Epithelial cell of proximal tubule (primary cell): ENCODE measurements at places on chromosomes 6 and 20.
A peak's percentile ranks its signal among the peaks of the same experiment; 100 is the strongest.

DNA sequence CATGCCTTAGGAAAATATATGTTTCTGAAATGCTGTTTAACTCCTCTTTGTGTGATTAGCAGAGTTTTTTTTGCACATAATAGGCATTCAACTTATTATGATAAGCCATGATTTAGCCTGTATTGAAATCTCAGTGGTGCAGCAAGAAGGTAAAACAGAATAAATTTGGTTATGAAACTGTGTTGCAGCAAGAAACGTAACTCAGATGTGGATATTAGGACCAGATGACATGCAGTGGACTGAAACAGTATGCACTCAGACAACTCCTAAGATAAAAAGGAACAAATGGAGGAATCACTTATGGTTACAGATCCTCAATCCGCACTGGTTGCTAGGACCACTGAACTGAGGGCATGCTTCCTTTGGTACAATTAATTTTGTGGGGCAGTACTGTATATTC, 254.2 kb upstream of the HSF2 start:
- no peak for DNase-seq

- no peak for DNase-seq
Observed at GRCh38 chr6:56230976-56231566, 16.3 kb downstream of the COL21A1 start.

DNA sequence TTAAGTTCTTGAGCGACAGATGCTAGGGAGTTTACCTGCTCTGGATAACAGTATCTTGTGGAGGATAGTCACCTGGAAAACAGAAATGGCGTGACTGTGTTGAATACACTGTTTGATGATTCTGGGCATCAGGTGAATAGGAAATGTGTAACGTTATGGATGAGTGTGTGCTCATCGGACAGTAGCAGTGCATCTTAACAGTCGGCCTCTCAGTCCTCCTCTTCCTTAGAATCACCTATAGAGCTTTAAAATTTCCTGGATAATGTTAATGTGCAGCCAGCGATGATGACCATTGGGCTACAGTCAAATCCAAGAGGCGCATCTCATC, 217.7 kb downstream of the OR2B2 start:
- no peak for DNase-seq

- peak; percentile 39 for DNase-seq
Observed at GRCh38 chr20:36614781-36615557, 9.4 kb downstream of the RAB5IF start.

DNA sequence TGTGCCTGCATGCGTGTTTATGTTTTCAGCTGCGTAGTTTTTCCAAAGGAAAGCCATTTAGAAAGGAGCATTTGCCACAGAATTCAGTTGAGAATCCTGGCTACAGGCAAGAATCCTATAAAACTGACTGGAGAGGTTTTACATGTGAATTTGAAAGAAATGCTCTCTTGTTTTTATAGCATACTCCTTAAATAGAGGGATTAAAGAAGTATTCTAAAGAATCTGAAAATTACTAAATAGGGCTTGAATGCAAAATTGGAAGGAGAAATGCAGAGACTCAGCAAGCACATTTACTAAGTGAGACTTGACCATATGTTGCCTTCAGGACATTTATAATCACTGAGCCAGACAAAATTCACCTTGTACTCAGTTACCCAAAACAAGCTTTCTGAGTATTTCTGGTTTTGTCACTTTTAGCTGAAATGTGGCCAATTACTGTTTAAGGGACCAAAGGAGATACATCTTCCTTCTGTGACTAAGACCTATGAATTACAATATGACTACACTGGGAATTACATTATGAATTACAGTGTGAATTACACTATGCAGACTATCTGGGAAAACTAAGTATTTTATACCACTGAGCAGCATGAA, 107.4 kb upstream of the ASCC3 start:
- no peak for DNase-seq

GRCh38 chr20:32070690-32071213, 18.7 kb downstream of the HCK start:
- no peak for DNase-seq

DNA sequence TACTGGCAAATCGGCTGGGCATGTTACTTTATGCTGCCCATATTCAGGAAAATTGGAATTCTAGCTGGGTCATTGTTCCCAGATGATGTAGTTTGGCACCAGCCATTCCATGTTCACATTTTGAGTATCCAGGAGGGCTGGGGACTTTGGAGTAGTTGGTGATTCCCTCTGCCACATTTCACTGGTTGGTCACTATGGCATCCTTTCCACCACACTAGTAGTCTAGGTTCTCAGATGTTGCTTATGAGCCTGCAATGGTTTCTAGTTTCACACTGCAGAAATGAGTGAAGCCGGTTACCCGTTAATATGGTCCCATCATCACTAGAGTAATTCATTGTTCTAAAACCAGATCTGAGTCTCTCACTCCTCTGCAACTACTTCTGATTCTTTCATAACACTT, 4.6 kb downstream of the PTPN1 start:
- no peak for DNase-seq

- DNase-seq = no peak
Observed at GRCh38 chr6:150620244-150620643, 20.6 kb downstream of the PLEKHG1 start.

GRCh38 chr20:40087496-40087895, 601.5 kb downstream of the MAFB start:
- no peak for DNase-seq

GRCh38 chr20:34165018-34165619, 53.1 kb upstream of the EIF2S2 start:
- no peak for DNase-seq

DNA sequence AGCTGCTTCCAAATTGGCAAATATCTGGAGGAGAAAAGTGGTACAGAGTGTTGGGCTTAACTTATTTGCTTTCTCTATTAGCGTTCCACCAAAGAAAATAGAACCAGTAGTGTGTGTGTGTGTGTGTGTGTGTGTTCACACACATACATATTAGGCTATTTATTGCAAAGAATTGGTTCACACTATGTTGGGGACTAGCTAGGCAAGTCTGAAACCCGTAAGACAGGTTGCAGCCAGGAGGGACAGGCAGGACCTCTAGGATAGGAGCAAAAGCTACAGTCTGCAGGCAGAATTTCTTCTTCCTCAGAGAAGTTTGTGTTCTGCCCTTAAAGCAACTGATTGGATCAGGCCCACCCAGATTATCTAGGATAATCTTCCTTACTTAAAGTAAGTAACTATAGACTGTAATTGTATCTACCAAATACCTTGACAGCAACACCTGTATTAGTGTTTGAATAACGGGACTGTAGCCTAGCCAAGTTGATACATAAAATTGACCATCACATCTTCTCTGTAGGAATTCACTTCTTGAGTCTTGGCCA, 12.8 kb downstream of the KCTD20 start:
- no peak for DNase-seq

- no peak for DNase-seq
Observed at GRCh38 chr6:33640361-33640760, 19.2 kb downstream of the ITPR3 start.

DNA sequence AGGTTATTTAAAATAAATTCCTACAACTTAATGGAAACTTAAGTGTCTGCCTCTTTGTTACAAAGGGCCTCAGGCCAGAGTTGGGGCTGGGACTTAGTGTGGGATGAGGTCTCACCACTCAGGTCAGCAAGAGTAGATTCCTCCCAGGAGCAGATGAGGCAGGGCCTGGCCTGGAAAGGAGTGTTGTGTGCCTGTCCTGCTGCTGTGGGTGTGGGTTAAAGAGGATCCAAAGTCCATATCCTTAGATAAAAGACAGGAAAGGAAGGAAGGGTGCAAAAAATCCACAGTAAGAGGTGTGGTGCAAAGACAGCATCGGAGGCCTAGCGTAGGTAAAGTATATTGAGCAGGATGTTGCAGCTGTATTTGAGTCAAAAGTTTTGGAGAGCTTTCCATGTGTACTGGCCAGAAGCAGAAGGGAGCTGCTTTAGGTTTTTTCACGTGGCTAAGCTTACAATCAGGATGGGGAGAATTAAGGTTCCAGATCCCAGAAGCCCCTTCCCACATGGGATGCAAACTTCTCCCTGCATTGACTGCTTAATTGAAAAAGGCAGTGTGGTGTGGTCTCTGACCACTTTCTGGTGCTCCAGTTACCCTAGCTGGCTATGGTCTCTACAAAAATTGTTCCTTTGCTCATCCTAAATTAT, 12.8 kb upstream of the PLCG1 start:
- no peak for DNase-seq

DNA sequence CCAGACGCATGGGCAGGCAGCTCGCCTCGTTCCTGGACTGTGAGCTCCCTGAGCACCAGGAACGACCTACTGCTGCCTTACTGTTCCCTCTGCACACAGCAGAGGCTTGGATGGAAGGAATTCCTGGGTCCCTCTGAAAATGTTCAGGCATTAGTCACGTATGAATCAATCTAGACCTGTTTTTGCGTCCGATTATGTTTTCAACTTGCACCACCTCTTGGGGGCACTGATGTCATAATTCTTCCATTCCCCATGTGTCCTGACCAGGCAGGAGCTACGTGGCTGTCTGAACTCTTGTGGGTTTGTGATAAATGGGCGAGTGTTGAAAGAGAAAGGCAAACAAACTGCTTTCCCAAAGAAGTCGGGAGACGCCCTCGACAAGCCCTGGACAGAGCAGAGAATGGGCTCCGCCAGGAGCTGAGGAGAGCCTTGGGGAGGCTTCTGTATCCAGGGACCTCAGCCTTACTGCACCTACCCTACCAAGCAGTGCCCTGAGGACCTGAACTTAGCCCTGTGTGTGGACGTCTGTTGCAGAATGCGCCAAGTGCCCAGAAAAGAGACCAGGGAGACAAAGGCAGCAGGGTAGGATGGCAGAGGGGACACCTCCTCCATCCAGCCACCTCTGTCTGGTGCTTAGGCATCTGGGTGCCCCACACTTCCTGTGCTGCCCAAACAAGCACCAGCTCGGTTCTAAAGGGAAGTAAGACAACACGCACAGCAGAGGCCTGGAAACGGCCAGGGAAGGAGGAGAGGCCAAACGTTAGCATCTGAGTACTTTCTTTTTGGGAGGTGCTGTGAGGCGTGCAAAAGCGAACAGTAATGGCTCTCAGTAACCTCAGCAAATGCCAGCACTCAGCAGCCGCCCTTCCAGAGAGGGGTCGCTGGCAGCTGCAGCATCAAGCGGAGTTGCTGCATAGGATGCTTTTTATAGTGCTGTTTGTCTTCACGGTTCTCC, 124.2 kb downstream of the LY86 start:
- DNase-seq = peak; percentile 70

DNA sequence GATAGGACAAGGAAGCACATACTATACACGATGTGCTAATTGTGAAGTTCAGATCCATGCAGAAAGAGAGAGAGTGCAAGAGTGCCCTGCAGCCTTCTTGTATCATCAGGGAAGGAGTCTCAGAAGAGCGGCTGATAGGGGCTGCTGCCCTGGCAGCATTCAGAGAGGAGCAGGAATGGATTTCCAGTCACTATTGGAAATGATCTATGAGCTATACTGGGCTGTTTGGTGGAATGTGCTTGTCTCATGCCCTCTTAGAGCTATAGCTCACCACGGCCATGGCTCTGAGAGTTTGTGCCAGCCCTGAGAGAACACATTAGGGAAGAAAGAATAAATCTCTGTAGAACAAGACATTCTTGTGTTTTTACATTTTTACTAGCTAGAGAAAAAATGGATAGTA, 212.6 kb upstream of the RAB32 start:
- no peak for DNase-seq

- no peak for DNase-seq
Observed at GRCh38 chr20:63652192-63652980, 838 bp downstream of the STMN3 start.

DNA sequence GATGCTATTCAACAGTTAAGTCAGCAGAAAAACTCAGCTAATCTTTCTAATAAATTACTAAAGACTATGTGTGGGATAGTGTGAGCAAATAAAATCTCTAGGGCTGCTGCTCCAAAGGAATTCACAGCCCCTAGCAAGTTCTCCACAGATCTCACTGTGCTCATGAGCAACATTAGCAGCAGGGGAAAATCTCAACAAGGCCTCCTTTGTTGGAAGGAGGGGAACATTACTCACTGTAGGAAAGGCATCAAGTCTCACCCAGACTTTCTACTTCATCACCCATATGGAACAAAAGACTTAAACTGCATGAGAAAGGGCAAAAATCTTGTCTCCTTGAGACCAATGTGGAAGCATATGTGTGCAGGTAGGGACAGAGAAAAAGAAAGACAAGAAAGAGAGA, 726.4 kb upstream of the SLC35B3 start:
- peak; percentile 59 for DNase-seq

DNA sequence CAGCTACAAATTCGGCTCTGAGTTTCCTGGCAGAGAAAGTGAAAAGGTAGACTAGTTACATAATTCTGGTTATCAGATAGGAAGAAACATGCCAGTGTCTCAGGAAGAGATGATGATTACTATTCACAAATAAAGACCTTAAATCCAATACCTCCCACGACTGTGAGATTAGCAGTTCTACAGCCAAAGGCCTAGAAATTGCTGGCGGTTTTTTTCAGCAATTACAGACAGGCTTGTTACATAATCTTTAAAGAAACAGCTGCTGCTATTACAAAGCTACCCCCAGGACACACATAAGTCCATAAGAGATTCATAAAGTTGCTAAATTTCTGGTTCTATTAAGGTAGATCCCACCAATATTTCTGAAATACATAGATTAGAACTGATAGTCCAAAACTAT, 40.2 kb downstream of the PIGU start:
- DNase-seq = no peak

DNA sequence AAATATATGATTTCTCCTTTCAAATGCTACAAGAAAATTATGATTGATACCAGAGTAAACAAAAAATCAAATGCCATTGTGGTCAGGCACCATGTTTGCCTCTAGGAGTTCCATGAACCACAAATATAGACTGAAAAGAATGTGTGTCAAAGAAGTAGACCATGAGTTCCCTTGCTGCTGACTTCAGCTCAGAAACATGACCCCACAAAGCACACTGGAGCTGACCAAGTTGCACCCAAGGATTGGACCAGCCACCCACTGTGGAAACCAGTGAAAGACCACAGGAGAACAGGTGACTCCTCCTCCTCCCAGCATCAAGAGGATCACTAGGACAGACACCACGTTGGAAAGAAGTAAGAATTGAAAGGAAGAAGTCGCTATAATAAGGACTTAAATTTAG, 90.8 kb upstream of the TENT5A start:
- DNase-seq = no peak

GRCh38 chr20:13401596-13401995, 180.5 kb downstream of the ISM1 start:
- DNase-seq = no peak

- DNase-seq = no peak
Observed at GRCh38 chr20:44450281-44450889, 25.3 kb upstream of the TTPAL start.

DNA sequence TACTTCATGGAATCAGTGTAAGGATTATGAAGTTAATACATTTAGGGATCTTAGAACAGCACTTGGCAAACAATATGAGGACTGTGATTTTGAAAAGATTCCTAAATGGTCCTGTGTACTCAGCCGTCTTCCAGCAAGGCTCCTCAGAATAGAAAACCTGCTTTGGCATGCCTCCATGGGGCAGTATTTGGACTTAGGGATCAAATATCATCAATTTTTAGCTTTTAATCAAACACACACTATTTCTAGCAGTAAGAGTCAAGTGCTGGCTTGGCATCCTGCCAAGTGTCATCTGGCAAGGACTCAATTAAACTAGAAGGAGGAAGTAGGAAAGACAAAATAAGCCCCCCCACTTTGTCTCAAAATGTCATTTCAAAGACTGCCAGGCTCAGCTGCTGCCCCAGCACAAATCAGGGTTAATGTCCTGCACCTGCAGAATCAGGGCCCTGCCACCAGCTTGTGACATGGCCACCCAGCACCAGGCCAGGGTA, 40.8 kb downstream of the IYD start:
- DNase-seq = no peak

- DNase-seq = no peak
Observed at GRCh38 chr20:58238490-58238889, 10.0 kb upstream of the ANKRD60 start.

GRCh38 chr6:15255481-15255880, 9.6 kb downstream of the JARID2 start:
- no peak for DNase-seq
